ENCODE measurements at places on chromosomes 7 and 10. TPM values are rescaled to one million over a fixed set of nuclear protein-coding genes. Genes with fewer than 3 reads are reported as not detected.
A peak's percentile ranks its signal among the peaks of the same experiment; 100 is the strongest.

DNA sequence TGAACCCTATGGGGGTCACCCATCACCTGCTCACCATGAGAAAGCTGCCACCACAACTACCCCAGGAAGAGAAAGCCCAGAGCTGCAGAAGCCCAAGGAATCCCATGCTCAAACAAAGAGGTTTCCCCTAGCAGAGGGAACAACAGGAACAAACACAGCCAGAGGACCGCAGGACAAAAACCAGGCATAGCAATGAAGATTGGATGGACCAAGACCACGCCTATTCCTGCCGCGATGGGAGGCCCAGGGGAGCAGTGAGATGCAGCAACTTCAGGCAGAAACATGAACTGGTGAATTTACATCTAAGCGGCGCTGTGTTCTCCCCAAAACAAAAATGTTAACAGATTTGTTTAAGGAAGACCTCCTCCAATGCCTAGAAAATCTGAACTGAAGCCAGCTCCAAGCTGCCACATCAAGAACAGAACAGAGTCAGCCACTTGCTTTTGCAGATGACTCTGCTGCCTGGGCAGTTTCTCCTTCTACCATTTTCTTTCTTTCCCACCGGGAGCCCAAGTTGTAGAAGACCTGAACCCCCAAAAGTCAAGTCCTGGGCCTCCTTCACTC, 134.2 kb upstream of the NEBL start:
- DNase-seq: no peak

GRCh38 chr7:258476-259190, 31.3 kb upstream of the FOXL3 start:
- peak; percentile 88 for DNase-seq

DNA sequence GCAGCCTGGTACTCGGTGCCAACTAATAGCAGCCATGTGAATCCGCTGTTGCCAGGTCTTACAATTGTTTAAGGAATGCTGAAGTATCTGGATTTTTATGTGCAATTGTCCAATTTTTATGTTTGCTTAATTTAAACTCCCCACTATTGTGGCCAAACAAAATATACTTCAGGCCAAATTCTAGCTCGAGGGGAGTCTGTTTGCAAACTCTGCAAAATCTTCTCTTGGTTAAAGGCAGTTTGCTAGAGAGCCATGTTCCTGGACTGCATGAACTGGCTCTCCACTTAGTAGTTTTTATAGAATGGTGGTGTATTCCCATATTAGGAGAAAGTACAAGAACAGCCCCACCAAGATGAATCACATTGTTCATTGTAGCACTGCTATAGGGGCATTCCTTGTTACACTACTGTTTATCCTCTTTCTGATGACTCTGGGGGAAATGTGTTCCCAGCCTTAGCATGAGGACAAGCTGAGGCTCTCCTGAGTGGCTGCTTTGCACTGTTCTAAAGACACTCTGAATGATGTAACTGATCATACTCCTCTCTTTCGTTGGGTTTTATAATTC, 178.0 kb upstream of the GLI3 start:
- DNase-seq: no peak

Gene TRPV5
- not detected for total RNA-seq

Gene UTF1
- not detected for total RNA-seq

Measured in osteoblast (primary cell).